ENCODE measurements at places on chromosomes 5 and 9.

DNA sequence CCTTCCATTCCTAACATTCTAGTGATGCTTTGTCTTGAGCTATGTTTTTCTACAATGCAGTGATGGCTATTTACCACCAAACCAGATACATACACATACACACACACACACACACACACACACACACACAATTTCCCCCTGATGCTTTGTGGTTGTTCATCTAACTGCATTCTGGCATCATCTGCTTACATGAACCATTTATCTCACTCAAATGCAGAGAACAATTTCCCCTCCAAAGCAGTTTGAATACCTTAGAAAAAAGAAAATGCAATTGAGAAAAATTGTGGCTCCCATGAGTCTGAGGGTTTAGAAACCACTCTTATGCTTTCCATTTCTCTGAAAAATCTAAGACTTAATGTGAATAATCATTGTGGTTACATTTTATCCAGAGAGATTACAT lies 1024.8 kb downstream of the TLE4 start:
- no peak for DNase-seq

DNA sequence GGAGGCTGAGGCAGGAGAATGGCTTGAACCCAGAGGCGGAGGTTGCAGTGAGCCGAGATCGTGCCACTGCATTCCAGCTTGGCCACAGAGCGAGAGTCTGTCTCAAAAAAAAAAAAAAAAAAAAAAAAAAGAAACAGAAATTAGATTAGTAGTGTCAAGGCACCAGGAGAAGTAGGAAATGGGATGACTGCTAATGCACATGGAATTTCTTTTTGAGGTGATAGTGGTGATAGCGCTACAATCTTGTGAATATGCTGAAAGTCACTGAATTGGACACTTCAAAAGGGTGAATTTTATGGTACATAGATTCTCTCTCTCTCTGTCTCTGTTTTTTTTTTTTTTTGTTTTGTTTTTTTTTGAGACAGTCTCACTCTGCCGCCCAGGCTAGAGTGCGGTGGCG lies 42.1 kb upstream of the SUB1 start:
- no peak for DNase-seq

DNA sequence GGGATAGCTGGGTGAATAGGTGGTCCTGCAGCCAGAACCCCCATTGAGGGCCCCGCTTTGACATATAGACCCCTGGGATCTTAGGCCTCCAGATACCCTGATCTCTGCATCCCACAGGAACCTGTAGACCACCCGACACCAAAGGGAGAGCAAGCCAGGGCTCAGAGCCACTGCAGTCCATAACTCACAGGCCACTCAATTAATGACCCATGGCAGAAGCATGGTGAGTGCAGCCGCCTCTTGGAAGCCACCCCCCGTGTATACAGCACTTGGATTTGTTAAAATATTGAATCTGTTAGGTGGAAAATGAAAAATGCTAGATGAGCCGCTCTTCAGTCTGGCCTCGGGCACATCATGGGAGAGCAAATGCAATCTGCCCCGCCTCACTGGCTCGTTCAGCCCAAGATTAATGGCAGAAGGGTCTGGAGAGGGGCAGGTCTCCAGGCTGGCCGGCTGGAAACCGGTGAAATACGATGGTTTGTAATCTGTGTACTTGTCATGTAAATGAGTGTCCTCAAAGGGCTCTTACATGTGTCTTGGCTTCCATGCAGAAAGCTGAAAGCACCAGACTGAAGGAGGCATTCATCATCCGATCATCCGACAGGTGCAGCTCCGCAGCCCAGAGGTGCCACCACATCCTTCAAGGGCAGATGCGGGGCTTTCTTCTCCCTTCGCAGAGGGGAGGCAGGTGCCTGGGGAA lies 111.3 kb downstream of the OLFM1 start:
- no peak for DNase-seq

DNA sequence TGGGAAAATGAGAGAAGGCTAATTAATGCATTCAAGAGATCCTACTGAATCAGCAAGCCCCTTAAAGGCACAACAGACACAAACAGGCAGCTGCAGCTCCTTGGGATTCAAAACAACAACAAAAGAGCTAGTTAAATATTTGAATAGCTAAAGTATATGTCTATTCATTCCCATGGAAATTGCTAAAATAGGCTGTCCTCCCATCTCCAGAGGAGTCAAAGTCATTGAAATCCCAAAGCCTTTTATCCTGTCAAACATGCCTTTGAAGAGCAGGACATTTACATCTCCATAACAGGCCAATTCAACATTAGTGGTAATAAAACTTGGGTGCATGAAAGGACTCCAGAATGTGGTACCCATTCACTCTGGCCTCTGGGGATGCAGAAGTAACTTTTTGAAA lies 177.4 kb downstream of the NTRK2 start:
- DNase-seq: no peak
